Vein endothelial cell (primary cell): ENCODE measurements at places on chromosomes 7 and 10. TPM values are rescaled to one million over a fixed set of nuclear protein-coding genes. Genes with fewer than 3 reads are reported as not detected.

NEUROG3 gene
- total RNA-seq: not detected in 2 replicates

DRGX gene
- not detected in 2 replicates for total RNA-seq

LFNG gene
- total RNA-seq: 10.8 and 22.9 TPM in 2 replicates

CDHR1 gene
- 0.10 TPM in 1 of 2 replicates, not detected in the other for total RNA-seq

HKDC1 gene
- total RNA-seq: not detected in 2 replicates

CUBN gene
- 7.1 and 11.8 TPM in 2 replicates for total RNA-seq

C10orf143 gene
- total RNA-seq: 0.67 and 1.6 TPM in 2 replicates

LSM5 gene
- total RNA-seq: 17.6 and 27.3 TPM in 2 replicates

KNDC1 gene
- total RNA-seq: not detected in 2 replicates

CYP3A5 gene
- total RNA-seq: not detected in 2 replicates

CCNJ gene
- total RNA-seq: 32.0 and 32.6 TPM in 2 replicates
